ENCODE measurements at places on chromosomes 3 and 15. TPM values are rescaled to one million over a fixed set of nuclear protein-coding genes. Genes with fewer than 3 reads are reported as not detected.

The ACKR4 gene
- 0.18 TPM for total RNA-seq

The SMCO1 gene
- total RNA-seq = not detected

DNA sequence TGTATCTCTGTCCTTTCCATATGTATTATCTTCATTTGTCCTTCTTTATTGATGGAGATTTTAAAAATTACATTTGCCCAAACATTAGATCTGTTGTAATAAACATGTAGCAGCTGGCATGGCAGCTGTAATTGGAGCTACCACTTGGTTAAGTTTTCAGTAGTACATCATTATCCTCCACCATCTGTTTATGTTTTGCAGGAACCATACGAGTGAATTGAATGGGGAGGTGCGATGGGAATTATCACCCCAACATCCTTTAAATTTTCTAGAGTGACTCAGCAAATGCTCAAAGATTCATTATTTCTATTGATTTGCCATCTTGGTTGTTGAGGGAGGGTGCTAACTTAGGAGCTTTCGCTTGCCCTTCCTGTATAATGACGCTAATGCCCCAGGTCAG is 32.6 kb upstream of the NOX5 start:
- no peaks in the 10 kb centered on the region for H3K4me1 ChIP-seq
- H3K27me3 ChIP-seq = no peaks in the 10 kb centered on the region
- no peaks in the 10 kb centered on the region for H3K36me3 ChIP-seq
- no peak overlapping the region for H3K4me3 ChIP-seq

GRCh38 chr3:197599089-197599765 is 43.5 kb upstream of the BDH1 start:
- DNase-seq = peak; percentile 78
- no peak overlapping the region for H3K4me3 ChIP-seq
- no peaks in the 10 kb centered on the region for H3K27me3 ChIP-seq

The PLSCR5 gene
- not detected for total RNA-seq

GRCh38 chr15:38642689-38643270 is 78.2 kb upstream of the RASGRP1 start:
- DNase-seq = no peak
- no peak overlapping the region for H3K27ac ChIP-seq
- no peaks in the 10 kb centered on the region for H3K4me1 ChIP-seq
- no peaks in the 10 kb centered on the region for H3K27me3 ChIP-seq
- H3K36me3 ChIP-seq = no peaks in the 10 kb centered on the region

DNA sequence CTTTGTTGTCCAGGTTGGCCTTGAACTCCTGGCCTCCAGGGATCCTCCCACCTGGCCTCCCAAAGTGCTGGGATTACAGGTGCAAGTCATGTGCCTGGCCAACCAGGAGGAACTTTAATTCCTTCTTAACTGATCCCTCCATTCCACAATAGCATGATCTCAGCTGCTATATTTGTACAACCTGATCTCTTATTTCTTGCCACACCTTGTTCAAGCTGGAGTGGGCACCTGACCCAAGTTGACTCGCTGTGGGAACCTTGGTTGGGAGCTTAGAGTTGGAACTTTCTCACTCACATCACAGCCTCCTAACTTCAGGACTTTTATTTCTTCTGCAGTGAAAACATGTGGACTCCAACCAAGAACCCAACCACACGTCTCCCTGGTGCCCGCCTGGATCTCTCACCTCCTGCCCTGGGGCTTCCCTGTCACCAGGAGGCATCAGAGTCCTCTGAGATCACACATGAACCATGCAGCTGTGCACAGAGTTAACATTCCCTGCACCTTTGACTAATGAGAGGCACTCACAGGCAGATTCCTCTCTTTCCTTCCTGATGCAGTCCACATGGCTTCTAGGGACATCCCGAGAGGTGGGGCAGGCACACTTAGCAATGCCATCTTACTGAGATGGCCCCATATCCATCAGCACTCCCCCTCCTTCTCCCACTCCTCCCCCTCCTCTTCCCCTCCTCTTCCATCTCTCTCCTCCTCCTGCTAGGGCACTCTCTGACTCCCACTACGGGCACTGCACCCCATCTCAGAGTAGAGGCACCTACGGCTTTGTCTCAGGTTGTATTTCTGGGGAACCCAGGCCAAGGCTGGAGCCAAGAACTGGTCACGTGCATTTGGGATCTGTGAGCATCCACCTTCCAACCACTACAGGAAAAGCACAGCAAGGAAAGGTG is 9.7 kb upstream of the CYFIP1 start:
- DNase-seq = no peak
- H3K27me3 ChIP-seq = no peaks in the 10 kb centered on the region
- no peak overlapping the region for H3K27ac ChIP-seq
- H3K4me3 ChIP-seq = no peak overlapping the region

DNA sequence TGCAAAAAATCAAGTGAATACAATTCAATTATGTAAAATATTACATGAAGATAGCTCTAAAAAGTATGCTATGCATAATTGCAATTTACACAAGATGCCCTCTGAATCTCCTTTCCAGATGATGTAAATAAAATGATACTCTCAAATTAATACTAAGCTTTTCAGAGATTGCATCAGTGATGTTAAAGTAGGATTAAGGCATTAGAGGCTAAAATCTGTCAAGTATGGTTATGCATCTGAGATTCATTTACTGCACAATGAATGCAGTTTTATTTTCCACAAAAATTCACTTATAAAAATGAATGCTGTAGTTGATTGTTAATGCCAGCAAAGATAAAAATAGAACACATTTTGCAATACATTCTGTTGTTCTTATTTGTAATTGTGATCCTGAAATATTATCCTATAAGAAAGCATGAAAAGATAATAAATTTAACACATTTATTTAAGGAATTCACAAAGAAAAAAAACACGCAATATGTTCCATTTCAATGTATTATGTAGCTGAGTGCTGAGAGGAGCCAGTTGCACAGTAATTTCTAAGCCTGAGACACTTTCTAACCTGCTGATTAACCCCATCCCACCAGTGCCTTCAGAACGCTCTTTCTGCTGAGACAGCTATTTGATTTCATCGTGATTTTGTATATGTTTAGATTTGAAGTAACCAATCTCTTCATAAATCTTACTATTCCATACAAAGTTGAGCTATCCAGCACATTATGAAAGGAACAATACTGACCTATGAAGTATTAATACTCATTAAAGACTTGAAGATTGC is 224.4 kb downstream of the CADM2 start:
- H3K36me3 ChIP-seq = no peaks in the 10 kb centered on the region
- H3K4me3 ChIP-seq = no peak overlapping the region
- no peaks in the 10 kb centered on the region for H3K4me1 ChIP-seq
- H3K27ac ChIP-seq = no peak overlapping the region
- H3K27me3 ChIP-seq = no peaks in the 10 kb centered on the region

GRCh38 chr3:43707266-43707665 is 16.5 kb downstream of the ABHD5 start:
- no peak overlapping the region for H3K4me3 ChIP-seq
- H3K27ac ChIP-seq = no peak overlapping the region
- no peaks in the 10 kb centered on the region for H3K27me3 ChIP-seq
- peaks cover 3% of the 10 kb centered on the region for H3K36me3 ChIP-seq
- H3K4me1 ChIP-seq = no peaks in the 10 kb centered on the region

- H3K27ac ChIP-seq = no peak overlapping the region
- no peak for DNase-seq
- peaks cover 70% of the 10 kb centered on the region for H3K36me3 ChIP-seq
These were observed 15.0 kb downstream of the INTS14 start for GRCh38 chr15:65595960-65596359.

GRCh38 chr3:51110586-51110985 is 274.5 kb upstream of the MANF start:
- no peaks in the 10 kb centered on the region for H3K4me1 ChIP-seq
- H3K4me3 ChIP-seq = no peak overlapping the region
- no peak for DNase-seq
- no peaks in the 10 kb centered on the region for H3K27me3 ChIP-seq
- no peak overlapping the region for H3K27ac ChIP-seq

The CCDC174 gene
- total RNA-seq = 11.6 TPM

DNA sequence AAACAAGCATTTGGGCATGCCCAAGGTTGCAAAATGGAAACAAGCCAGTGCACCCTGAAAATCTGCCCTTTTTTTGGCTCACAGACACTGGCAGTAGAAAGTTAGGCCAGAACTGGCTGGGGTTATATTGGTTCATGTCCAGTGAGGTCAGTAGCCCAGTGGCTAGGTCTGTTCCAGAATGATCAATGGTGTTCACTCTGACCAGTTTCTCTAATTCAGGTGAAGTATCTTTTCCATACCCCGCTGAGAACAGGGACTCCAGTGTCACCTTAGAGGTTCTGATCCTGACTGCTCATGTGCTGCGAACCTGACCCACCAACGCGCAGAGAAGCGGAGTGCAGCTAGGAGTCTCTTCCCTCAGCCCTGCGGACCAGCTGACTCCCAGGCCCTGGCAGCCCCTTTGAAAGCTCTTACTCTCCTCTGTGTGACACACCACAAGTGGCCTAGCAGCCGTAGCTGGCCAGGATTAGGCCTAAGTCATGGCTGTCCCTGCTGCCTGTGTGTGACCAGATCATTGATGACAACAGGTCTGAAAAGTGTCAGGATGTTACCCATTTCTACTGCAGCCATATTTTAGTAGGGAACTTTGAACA is 123.5 kb downstream of the GHSR start:
- no peaks in the 10 kb centered on the region for H3K4me1 ChIP-seq
- peak overlapping the region; percentile 25 for H3K27ac ChIP-seq
- peak; percentile 64 for DNase-seq
- peaks cover 16% of the 10 kb centered on the region for H3K36me3 ChIP-seq
- H3K27me3 ChIP-seq = no peaks in the 10 kb centered on the region

The CPLX3 gene
- not detected for total RNA-seq

The GOLGA6L7 gene
- not detected for total RNA-seq

- no peaks in the 10 kb centered on the region for H3K27me3 ChIP-seq
- H3K27ac ChIP-seq = no peak overlapping the region
- no peak for DNase-seq
- H3K36me3 ChIP-seq = no peaks in the 10 kb centered on the region
These were observed 28.1 kb downstream of the LSAMP start for GRCh38 chr3:116417151-116417550.
